ENCODE measurements at places on chromosomes 5 and 9.

DNA sequence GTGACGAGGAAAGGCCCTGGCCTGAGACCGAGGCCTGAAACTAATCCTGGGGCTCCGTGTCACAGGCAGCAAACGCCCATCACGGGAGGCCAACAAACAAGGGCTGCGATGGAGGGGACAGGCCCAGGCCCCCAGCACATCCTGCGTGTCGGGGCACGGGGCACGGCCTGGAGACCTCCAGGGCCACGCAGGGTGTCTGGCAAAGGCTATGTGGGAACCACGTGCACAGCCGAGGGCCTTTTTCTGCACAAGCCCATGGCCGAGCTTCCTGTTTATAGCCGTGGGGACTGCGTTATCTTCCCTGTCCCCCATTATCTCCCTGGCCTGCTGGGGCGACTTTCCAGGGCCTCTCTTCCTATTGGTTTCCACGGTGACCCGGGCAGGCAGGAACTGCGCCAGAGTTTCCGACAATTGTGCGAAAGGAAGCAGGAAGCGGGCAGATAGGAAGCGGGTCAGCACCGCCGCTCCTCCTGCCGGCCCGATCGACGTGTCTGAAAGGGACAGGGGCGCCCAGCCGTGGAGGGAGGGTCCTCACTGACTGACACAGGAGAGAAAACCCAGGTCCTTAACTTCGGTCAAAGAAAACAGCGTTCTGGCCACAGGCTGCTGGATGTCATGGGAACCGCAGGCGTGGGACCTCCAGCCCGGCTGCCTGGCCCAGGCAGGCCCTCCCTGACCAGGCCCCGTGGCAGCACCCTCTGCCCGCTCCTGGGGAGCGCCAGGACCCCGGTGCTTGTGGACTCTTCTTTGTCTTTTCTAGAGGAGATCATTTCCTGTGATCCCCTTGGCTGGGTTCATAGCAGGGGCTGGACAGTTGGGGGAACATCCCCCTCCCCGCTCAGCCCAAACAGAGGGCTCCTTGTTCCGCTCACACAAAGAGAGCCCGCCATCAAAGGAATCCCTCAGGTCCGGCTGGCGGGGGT, 29.1 kb upstream of the SEC16A start:
- no peak for DNase-seq

DNA sequence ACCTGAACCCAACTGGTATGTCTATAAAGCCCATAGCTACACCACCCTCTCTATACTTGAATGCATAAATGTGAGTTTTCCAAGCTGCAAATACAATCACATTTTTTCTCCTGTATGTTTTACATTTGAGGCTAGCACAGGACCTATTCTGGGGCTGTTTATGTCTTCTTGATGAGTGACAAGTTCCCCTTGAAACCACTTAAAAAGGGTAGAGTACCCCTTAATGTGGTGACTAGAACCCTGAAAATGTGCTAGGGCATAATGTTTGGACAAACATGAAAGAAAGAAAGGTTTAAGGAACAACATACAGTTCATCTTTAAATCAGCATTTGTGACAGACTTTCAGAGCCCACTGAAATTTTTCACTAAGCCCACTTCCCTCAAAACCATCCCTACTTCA, 25.2 kb upstream of the GLIS3 start:
- no peak for DNase-seq

GRCh38 chr9:102950346-102950745, 44.8 kb upstream of the CYLC2 start:
- no peak for DNase-seq

DNA sequence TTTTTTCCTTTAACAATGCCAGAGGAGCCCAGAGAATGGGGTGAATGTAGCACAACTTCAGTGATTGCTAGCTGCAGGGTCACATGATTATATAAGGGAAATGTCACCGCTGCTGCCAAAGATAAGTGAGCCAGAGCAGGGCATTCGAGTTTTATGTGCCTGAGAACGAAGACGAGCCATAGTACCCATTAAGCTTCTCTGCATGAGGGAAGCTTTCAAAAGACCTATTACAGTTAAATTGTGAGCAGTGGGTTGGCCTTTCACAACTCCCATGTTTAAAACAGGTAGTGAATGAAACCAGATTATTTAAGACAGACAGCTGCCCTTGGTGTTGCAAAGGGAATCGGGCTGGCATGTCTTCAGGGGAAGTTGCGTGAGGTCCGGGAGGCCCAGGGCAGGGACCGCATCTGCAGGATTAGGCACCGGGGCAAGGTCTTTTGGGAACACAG, 82.4 kb upstream of the TNFAIP8 start:
- DNase-seq: no peak

DNA sequence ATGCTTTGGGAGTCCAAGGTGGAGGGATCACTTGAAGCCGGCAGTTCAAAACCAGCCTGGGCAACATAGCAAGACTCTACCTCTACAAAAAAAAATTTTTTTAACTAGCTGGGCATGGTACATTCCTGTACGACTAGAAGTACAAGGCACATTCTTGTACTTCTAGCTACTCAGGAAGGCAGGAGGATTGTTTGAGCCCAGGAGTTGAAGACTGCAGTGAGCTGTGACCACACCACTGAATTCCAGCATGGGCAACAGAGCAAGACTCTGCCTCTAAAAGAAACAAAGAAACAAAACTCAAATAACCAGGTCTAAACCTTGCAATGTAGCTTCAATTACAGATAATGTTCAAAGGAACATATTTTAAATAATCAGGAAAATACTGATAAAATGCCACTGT, 56.2 kb downstream of the SSBP2 start:
- DNase-seq: no peak

GRCh38 chr5:136015966-136016650, 12.7 kb upstream of the TGFBI start:
- DNase-seq: no peak

- DNase-seq: no peak
These were observed 97.4 kb upstream of the ALDH1A1 start for GRCh38 chr9:73050065-73050816.

DNA sequence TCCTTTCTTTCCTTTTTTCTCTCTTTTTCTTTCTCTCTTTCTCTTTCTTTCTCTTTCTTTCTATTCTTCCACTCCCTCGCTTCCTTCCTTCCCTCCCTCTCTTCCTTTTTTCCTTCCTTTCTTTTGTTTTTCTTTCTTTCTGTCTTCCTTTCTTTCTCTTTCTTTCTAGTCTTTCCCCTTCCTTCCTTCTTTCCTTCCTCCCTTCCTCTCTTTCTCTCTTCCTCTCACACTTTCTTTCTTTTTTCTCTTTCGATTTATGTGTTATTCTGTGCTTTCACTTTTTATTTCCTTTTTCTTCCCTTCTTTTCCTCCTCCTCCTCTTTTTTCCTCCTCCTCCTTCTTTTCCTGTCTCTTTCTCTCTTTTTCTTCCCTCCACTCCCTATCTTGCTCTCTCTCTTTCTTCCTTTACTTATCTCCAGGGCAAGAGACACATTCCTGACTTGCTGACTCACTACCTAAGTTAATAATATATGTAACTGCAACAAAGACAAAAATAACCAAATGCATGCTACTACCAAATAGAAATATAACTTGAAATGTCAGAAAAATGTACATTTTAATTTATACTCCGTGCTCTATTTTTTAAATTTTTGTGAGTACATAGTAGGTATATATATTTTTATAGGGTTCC, 445.5 kb downstream of the GABRG2 start:
- no peak for DNase-seq

- no peak for DNase-seq
These were observed 16.6 kb downstream of the VAV2 start for GRCh38 chr9:133975511-133975910.

- DNase-seq: no peak
These were observed 60.1 kb downstream of the RGS3 start for GRCh38 chr9:113523421-113524141.

GRCh38 chr5:151496041-151496484, 48.7 kb downstream of the SLC36A1 start:
- DNase-seq: no peak

DNA sequence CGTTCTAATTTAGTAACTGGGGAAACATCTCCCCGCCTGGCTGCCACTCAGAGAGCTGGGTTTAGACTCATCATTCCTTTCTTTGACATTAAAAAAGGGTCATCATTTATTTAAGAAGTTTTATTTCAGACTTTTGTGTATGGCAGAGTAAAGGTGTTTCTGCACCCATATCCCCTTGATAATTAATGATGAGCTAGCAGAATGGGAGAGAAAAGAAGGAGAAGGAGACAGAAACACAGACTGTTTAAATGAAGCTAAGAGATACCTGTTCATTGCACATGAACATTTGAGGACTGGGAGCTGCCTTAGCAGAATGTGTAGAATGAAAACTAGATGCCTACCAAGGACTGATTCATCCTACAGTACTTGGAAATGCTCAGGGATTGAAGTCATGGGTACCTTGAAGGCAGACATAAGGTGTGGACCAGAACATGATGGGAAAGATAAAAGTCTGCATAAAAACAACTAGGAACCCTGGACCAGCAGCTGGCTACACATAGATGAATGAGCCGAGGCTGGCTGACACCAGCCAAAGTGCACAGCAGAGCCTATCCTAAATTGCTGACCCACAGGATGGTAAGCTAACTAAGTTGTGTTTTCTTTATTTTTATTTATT, 48.3 kb upstream of the SPATA31C2 start:
- no peak for DNase-seq

GRCh38 chr9:84818791-84819190, 149.3 kb downstream of the NTRK2 start:
- no peak for DNase-seq

- no peak for DNase-seq
These were observed 49.5 kb downstream of the RXRA start for GRCh38 chr9:134375430-134376385.

DNA sequence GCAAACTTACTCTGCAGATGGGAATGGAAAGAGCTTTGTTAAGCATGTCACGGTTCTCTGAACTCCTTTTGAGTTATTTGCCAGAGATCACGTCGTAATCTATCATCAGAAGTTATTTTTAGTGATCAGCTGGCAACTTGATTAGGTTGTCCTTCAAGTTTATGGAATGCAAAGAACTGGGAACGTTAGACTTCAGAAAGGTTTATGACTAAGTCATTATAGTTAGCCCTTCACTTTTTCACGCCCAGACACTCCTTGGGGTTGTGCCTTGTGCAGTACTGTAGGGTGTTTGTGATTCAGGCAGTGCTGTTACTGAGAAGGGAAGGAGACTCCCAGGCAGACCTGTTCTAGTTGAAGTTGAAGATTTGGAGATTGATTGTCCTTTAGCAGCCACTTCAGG, 26.8 kb upstream of the PHF2 start:
- DNase-seq: no peak

DNA sequence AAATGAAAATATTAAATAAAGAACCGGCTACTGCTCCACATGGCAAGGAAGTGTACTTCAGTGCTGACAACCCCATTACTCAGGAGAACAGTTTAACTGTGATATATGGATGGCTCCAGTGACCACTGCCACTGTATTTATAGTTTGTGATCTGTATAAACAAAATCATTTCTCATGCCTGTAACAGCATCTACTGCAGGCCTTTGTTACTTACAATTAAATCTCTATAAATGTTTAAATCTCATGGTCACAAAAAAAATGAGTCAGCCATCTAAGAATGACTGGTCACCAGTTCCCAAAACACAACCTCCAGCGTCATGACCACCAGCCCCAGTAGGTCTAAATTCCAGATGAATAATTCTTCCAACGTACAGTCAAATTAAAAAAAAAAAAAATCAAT, 24.6 kb downstream of the SERINC5 start:
- DNase-seq: no peak

DNA sequence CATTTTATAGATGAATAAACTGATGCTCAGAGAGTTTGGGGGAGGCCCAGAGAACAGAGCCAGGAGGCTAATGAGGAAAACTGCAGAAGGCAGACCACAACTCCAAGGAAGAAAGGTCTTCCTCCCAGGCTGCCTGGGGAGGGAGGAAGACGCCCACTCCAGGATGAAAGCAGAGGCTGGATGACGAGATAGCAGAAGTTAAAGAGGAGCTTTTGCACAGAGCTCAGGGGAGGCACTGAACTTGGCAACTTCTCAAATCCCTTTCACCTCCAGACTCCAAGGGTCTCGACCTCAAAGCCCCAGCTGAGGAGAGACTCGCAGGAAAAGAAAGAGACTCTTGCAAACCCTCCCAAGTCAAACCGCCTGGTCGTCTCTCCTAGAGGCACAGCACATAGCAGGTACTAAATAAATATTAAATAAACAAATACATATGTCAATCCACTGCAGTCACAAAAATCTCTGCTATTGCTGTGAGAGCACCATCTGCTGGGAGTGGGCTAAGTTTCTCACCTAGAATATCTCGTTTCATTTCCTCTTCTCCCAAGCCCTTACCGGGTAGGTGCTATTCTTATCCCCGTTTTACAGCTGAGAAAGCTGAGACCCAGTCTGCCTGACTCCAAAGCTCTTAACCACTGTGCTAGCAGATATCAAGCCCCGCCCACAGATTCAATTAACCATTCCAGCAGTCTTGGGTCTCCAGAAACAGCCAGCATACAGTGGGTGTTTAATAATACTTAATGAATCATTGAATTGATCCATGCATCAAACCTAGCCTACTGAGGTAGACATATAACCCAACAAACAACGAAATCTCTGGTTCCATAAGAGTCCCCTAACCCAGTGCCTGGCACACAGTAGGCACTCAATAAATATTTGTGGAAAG, 97.8 kb upstream of the HAND1 start:
- DNase-seq: no peak

- no peak for DNase-seq
These were observed 125.8 kb downstream of the ARRDC3 start for GRCh38 chr5:91257301-91257700.

GRCh38 chr5:61878471-61878870, 427.5 kb upstream of the KIF2A start:
- no peak for DNase-seq

- DNase-seq: no peak
These were observed 78.4 kb downstream of the DROSHA start for GRCh38 chr5:31453522-31453921.

DNA sequence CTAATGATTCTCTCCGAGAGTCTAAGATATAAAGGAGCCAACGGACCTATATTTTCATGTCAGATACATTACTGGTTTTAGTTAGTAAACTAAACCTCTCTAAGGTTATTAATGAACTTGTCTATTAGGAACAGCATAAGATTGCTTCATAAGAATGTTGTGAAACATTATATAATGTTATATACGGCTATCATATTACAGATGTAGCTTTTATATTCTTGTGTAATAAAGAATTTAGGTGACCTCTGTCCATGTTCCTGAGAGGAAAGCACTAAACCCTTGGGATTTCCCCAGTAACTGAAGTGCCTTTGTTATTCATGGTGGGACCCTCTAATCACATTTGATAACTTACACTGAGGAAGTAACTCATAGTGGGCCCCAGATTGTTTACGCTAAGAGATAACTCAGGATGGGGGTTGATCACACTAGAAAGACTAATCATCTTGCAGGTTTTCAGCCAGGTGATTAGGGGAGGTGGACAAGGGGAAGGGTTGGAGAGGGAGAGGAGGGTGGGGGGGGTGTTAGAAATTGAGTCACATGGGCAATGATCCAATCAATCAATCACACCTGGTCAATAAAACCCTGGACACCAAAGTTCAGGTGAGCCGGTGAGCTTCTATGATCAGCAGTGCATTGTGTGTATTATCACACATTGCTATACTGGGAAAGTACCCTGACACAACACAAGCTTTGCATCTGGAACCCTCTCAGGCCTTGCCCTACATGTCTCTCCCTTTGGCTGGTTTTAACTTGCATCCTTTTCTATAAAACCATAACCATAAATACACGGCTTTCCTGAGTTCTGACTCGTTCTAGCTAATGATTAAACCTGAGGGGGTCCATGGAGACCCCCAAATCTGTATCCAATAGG, 25.8 kb downstream of the ECPAS start:
- no peak for DNase-seq
